Stimulated activated CD4-positive, alpha-beta T cell treated with anti-CD3 and anti-CD28 coated beads, Interleukin-12 subunit alpha, Interleukin-12 subunit beta, amount 100 ng/mL, for 48 hours (primary cell): ENCODE measurements at places on chromosomes 1 and 21.

GRCh38 chr1:42167611-42168390, 3.3 kb upstream of the GUCA2A start:
- no peak for DNase-seq

DNA sequence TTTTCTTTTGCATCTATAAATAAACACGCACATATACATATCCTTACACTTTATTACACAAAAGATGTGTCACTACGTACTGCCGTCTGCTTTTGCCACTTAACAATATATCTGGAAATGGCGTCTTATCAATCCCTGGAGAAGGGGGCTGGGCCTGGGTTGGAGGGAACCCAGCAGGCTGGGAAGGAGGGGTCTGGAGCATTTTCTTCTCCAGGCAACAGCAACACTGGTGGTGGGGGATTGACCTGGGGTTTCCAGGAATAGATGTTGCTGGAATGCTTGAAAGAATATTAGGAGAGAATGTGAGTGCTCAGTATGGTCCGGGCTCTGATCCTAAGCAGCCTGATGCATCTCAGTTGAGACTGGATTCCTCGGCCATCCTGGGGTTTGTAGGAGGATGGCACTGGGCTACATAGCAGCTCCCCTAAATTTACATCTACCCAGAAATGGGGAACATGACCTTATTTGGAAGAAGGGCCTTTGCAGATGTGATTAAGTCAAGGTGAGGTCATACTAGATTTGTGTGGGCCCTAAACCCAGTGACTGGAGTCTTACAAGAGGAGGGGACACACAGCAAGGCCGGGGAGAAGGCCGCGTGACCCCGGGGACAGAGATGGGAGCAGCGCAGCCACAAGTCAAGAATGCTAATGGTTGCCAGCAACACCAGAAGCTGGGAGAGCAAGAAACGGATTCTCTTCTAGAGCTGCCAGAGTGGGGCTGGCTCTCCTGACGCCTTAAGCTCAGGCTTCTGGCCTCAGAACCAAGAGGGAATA, 98.6 kb downstream of the SIK1 start:
- no peak for DNase-seq

GRCh38 chr1:246933893-246934292, 2.1 kb upstream of the AHCTF1 start:
- DNase-seq, result no peak

GRCh38 chr1:29169976-29170375, 11.7 kb downstream of the SRSF4 start:
- DNase-seq, result no peak

DNA sequence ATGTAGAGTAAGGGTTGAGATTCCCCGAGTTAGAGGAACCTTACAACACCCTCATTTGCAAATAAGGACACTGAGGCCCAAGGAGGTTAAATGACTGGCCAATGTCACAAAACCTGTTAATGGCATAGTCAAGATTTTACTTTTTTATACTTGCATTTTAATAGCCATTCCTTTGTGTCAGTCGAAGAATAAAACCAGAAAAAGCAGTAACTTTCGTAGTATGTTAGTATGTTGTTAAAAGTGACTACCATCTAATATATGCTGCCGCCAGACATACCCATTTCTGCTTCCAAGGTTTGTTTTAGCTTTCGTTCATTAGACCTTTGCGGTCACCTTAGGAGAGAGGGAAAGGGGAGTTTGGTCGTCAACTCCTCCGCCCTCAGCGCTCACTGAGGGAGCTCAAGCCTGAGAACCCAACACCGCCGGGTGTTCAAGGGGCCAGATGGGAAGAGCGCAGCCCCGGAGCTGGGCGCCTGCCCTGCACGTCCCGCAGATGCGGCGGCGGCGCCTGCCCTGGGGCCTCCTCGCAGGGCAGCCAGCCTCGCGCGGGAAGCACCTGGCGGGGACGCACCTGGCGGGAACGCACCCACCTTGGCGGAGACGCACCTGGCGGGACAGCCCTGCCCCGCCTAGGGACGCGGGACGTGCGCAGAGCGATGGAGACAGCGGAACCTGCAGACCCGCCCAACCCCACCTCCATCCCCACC, 466 bp downstream of the VPS26C start:
- DNase-seq, result no peak

GRCh38 chr1:210586771-210587170, 258.1 kb downstream of the HHAT start:
- no peak for DNase-seq

GRCh38 chr1:81471255-81471654, 329.5 kb upstream of the ADGRL2 start:
- DNase-seq, result no peak

DNA sequence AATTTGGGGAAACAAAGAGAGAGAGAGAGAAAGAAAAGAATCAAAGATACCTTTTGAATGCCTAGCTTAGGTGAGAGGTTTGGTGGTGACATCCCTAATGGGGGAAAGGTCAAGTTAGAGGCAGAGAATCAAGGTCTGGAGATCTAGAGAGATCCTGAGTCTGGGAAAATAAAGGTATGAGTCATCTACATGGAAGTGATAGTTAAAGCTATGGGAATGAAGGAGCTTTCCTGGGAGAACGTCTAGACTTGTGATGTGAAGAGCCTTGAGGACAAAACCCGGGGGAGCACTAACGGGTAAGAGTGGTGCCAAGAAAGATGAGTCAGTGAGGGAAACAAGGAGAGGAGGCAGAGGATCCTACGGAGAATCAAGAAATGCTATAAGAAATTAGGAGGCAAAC, 110.8 kb upstream of the RUNX1 start:
- no peak for DNase-seq

DNA sequence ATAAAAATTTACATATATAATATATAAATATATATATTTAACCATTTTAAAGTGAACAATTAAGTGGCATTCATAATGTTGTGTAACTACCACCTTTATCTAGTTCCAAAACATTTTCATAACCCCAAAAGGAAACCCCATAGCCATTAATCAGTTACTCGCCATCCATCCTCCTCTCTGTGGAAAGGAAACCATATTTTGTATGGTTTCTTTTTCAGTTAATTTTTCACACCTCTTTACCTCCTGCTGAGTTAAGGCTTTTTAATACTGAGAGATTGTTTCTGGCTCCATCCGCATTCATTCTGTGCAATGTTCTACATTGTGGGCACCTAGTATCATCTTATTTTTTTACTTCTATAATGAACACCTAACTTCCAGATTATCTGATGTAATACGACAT, 512.1 kb downstream of the LMO4 start:
- DNase-seq, result no peak

DNA sequence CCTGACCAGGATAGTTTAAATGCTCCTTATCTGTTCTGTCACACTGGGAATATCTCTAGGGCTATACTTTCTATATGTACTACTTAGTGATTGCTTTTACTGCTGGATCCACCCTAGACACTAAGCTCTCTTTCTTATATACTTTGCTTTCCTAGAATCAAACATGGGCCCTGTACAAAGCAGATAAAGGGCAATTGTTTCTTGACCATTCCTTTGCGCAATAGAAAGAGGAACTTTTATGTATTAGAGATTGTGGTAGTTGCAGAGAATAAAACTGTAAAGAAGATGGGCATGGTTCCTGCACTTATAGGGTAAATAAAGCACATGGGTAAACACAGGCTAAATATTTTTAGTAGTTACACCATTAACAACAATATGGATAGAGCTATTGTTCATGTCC, 58.8 kb downstream of the ATP6V1G3 start:
- DNase-seq, result no peak
